T-helper 9 cell (primary cell): ENCODE measurements at places on chromosomes 3 and 15.

GRCh38 chr3:15690230-15690629 is 88.7 kb downstream of the BTD start:
- no peak for DNase-seq

- DNase-seq = no peak
These were observed 67.7 kb downstream of the ARNT2 start for GRCh38 chr15:80471881-80472280.

GRCh38 chr3:107619549-107619948 is 96.8 kb downstream of the BBX start:
- DNase-seq = no peak

DNA sequence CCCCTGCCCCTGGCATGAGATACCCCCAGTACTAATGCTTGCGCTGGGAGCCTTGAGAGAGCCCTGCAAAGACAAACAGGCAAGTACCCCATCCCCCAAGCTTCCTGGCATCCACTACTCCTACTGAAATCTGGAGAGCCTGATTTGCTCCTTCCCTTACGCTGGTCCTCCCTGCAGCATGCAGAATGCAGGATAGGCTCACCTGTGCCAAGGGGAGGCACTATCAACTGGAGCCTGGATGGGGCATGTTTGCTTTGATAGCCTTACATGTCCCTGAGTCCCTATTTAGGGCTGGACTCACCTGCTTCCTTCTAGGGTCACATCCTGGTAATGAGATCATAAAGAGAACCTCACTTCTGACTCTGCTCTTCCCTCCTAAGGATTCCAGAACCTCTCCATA is 42.9 kb downstream of the RAB11A start:
- no peak for DNase-seq
